CD4-positive, alpha-beta T cell treated with Interleukin-6 for 4 hours (primary cell): ENCODE measurements at places on chromosomes 6 and 20.

DNA sequence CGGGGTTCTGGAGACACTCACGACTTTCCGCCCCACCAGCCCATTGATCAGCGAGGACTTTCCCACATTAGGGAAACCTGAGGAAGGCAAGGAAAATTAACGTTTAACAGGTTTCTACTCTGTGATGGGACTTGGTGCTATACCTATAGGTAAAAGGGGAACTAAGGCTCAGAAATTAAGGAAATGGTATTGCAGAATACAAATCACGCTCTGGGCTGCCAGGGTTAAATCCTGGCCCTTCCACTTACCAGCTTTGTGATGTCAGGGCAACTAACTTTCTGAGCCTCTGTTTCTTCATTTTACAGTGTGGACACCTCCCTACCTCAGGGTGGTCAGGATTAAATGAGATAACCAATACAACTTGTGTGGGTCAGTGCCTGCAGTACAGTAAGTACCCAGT lies 8.8 kb downstream of the GNL1 start:
- no peak for DNase-seq

- no peak for DNase-seq
These were observed 508.9 kb upstream of the NOX3 start for GRCh38 chr6:155964544-155964943.

- no peak for DNase-seq
These were observed 83.7 kb downstream of the STXBP5 start for GRCh38 chr6:147287869-147288271.

- peak; percentile 27 for DNase-seq
These were observed 67.9 kb downstream of the NCOA7 start for GRCh38 chr6:125858427-125859320.

GRCh38 chr6:24032896-24033688 lies 92.9 kb upstream of the NRSN1 start:
- DNase-seq, result no peak

DNA sequence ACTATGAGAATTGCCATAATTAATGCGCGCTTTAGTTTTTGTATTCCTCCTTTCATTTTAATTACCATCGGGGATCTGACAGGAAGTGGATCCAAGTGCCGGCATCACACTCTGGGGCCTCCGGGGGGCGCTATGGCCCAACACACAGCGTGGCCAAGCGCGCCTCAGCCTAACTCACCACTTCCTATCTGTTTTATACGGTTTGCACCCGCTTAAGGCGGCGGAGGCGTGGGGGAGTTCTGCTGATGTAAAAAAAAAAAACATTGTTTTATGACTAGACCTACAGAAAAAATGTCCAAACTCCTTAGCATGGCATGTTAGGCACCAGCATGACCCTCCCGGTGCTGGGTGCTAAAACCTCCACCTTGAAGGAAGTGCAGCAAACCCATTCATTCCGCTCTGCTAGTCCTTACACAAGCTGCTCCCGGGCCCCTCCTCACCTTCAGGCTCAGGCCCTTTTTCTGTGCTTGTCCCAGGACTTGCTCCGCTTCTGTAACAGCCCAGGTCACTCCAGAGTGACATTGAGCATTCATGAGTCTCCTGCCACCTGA lies 4.5 kb upstream of the EBF4 start:
- DNase-seq, result peak; percentile 80

GRCh38 chr6:134356405-134356804 lies 38.5 kb upstream of the SGK1 start:
- no peak for DNase-seq

GRCh38 chr6:40634429-40634828 lies 47.3 kb upstream of the LRFN2 start:
- no peak for DNase-seq
